ENCODE measurements at places on chromosomes 7 and 10.

DNA sequence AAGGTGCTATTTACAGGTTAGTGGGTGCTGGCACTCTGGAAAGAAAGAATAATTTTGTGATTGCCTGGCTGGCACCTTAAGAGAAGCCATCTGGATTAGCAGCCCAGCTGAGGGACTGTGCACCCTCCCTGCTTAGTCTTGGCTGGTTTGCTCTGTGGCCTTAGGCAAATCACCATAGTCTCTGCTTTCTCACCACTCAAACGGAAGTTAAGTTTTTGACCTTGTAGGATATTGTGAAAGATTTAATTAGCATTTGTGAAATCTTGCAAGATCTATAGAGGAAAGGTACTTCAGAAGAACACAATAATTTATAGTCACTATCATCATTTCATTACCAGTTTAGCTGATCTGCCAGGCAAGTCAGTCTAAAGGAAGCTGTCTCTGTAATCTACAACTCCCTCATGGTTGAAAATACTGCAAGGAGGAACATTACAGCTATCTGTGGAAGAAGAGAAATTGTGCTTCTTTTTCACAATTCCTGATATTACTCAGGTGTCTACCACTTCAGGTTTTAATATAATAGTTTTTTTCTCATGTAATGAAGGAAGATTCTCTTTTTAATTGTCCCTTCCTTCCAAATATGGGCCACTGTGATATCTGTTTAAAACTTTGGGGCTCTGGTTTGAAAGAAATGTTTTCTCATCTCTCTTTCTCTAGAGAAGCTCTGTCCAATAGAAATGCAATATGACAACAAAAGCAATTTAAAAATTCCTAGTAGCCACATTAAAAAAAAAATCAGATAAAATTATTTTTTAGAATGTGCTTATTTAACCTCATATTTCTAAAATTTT is 219.6 kb downstream of the PTEN start:
- DNase-seq: no peak

- DNase-seq: no peak
These were observed 94.0 kb upstream of the LANCL2 start for GRCh38 chr7:55271069-55271626.

DNA sequence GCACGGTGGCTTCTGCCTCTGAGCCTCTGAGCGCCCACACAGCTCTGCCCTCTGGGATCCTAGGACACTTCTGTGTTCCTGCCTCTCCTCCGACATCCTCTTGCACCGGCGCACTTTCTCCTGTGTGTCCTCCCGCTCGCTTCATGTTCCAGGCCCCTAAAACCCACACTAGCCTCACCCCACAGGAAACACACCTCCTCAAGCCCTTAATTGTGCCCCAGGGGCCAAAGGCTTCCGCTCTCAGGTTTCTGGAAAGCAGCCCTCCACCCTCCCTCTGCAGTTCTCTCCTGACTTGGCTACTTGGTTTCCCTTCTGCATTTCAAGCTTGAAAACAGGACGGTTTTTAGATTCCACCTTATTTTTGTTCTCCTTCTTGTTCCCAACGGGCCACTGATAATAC is 7.3 kb downstream of the GFRA1 start:
- DNase-seq: no peak

- no peak for DNase-seq
These were observed 174.1 kb upstream of the TNRC18 start for GRCh38 chr7:5597772-5598171.

GRCh38 chr10:84542522-84543490 is 214.4 kb downstream of the CCSER2 start:
- no peak for DNase-seq

- DNase-seq: no peak
These were observed 489.0 kb upstream of the AUTS2 start for GRCh38 chr7:69109246-69109645.

GRCh38 chr10:128825626-128826025 is 641.4 kb upstream of the MGMT start:
- DNase-seq: no peak

DNA sequence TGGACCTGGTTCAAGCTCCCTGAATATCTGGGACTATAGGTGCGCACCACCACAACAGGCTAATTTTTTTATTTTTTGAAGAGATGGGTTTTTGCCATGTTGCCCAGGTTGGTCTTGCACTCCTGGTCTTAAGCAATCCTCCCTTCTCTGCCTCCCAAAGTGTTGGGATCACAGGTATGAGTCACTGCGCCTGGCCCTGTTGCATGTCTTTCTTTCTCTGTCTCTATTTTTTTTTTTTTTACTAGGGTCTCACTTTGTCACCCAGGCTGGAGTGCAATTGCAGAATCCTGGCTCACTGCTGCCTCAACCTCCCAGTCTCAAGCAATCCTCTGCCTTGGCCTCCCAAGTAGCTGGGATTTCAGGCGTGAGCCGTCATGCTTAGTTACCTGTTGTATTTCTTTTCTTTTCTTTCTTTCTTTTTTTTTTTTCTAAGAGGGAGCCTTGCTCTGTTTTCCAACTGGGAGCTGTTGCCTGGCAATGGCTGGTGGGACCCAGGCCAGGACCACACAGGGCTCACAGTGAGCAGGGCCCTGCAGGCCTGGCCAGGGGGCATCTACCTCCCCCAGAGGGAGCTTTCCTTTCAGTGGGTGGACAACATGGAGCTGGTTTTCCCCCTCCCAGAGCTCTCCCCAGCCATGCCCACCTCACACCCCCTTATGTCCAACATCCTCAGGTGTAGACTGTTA is 6.0 kb downstream of the MYL7 start:
- no peak for DNase-seq
